Stimulated activated CD4-positive, alpha-beta T cell treated with anti-CD3 and anti-CD28 coated beads, Interleukin-2, amount 100 ng/mL, for 24 hours (primary cell): ENCODE measurements at places on chromosomes 7 and 10.

- DNase-seq = no peak
Observed at GRCh38 chr10:64394744-64395143, 873.5 kb downstream of the REEP3 start.

DNA sequence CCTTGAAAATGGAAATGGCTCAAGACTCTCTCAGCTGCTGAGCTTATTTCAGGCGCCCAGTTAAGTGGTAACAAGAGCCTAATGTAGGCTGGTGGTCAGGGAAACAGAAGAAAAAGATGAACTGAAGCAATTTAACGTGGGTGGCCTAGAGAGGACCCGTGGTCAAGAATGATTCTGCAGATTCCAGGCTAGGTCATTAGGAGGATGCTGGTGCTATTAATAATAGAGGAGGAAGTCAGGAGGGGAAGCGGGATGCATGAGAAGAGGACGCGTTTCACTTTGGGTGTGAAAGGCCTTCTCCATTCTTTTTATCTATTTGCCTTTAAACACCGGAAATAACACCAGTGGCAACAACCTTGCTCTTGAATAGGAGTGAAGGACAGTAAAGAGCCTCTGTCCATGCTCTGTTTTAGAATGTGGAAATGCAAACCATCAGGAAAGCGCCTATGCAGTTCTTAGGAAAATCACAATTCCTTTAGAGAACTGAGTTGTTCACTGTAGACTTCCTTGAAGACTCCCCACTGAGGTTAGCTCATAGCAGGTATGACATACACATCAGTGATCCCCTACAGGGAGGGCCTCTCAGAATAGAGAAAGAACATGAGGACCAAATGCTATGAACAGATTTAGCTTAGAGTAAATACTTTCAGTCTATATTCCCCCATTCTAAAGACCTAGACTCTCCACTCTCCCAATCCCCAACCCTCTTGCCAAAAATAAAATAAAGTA, 8.6 kb downstream of the LIPA start:
- DNase-seq = no peak

GRCh38 chr7:51611937-51612336, 295.3 kb upstream of the COBL start:
- no peak for DNase-seq

GRCh38 chr10:48684792-48685623, at the start of gene WDFY4:
WDFY4 (plus strand) TSS chr10:48684873; CDS start chr10:48709733, 24,860 bp downstream.
- no peak for DNase-seq

GRCh38 chr7:158033196-158033595, 554.4 kb downstream of the PTPRN2 start:
- DNase-seq = no peak

DNA sequence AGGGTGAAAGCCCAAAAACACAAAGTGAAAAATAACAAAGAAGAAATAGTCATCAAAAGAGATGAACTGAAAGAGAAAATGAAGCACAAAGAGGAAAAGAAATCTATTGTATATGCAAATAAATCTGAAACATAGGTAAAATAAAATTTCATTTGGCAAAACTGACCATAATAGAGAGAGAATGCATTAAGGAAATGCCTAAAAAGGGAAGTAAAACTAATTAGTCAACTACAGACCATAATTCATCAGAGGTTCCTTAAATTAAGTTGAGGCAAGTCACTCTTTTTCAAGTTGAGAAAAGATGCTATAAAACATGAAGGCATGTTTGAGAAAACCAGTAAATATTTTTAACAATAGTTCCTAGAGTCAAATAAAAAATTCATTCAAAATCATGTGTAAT, 233.3 kb downstream of the LRRN3 start:
- DNase-seq = no peak

- no peak for DNase-seq
Observed at GRCh38 chr7:2069472-2069860, 163.3 kb downstream of the MAD1L1 start.

DNA sequence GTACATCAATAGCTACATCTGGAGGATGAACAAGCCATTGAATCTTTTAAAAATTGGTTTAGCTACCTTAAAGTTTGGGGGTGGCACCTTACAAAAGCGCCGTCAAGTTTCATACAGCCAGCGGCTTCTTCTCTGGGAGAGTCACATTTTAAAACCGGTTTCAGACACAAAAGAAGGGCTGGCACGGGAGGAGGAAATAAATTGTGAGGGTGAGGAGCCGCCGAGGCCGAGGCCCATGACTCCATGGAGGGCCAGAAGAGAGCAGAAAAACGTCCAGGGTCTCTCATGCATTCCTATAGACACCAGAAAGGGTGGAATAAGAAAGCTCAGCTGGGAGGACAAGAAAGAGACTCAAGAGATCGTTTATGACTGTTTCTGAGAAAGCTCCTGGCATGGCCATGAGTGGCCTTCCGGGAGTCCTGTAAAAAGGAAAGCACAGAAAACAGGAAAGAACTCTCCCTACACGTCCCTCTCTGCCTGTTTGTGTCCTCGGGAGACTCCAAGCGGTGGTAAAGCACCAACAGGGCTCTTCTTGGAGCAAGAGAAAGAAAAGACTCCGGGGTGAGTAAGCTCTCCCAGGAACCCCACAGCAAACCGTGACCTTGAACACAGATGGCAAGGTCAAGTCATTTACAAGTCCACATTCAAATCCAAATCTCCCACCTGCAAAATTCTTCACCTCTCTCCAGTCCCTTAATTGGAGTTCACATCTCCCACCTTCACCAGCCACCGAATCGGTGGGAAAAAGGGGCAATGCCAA, 1.8 kb downstream of the FRAT2 start:
- no peak for DNase-seq

- no peak for DNase-seq
Observed at GRCh38 chr10:127525686-127526085, 23.4 kb upstream of the NPS start.

DNA sequence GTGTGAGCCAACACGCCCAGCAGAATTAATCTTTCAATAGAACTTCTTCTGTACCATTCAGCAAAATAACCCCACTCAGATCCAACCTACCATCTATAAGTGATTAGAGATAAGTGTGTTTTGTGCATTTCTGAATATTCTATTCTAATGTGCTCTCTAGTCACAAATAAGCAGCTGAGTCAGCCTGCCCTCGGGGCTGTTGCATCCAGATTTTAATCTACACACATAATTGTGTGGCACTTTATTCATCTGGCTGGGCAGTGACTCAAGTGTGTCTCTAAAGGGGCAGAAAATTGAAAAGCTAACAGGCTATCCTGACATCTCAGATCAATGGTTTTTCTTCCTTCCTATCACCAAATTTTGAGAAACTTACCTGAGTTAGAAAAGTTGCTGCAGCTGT, 60.3 kb downstream of the PRR15 start:
- no peak for DNase-seq

- DNase-seq = no peak
Observed at GRCh38 chr7:95951997-95952795, 179.8 kb downstream of the DYNC1I1 start.

- DNase-seq = no peak
Observed at GRCh38 chr7:1638215-1638661, 31.8 kb upstream of the ELFN1 start.

DNA sequence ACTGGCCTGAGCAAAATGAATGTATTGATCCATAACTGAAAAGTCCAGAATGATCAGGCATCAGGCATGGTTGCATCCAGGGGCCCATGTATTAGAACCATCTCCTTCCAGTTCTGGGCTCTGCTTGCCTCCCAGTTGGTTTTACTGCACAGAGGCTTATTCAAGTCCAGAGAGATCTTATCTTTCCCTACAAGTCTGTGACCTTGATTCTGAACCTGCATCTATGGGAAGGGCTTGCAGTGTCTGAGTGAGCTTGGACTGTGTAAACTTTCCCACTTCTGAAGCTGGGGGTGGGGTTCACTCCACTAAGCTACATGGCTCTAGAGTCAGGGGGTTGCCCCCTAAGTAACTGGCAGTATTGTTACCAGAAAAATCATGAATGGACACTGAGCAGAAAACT, 136.2 kb downstream of the TCF7L2 start:
- DNase-seq = no peak

- DNase-seq = no peak
Observed at GRCh38 chr7:106219170-106219569, 65.6 kb downstream of the NAMPT start.

GRCh38 chr7:46900312-46901263, 681.3 kb downstream of the TNS3 start:
- no peak for DNase-seq

DNA sequence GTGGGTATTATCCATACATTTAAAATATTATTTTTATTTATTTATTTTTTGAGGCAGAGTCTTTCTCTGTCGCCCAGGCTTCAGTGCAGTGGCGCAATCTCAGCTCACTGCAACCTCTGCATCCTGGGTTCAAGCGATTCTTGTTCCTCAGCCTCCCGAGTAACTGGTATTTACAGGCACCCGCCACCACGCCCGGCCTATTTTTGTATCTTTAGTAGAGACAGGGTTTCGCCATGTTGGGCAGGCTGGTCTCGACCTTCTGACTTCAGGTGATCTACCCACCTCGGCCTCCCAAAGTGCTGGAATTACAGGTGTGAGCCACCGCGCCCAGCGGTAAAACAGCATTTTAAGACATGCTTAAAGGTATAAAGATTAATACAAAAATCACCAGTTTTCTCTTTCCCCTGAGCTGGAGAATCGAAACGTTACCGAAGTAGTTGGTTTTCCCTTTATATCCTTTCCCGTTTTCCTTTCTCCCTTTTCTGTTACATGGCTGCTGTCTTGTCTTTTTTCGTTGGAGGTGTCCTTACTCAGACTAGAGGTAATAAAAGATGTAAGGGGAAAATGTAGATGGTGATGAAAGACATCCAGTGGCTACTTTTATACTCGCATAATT, 1.7 kb downstream of the ARL5B start:
- no peak for DNase-seq

DNA sequence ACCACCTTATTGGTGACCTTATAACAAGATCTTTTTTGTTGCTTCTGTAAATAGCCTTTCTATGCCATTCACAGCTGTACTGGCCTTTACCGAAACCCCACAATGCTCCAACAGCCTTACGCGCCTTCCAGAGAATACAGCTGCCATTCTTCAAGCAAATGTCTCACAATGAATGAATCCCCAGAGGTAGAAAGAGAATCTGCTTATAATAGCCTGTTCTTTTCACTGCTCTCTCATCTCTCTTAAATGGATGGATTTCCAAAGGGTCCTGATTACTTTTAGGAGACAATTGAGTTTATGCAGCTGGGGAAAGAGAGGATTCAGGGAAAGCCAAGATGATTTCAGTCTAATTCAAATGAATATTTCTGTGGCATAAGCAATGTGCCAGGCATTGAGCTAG, 183.1 kb upstream of the PDE1C start:
- DNase-seq = no peak

DNA sequence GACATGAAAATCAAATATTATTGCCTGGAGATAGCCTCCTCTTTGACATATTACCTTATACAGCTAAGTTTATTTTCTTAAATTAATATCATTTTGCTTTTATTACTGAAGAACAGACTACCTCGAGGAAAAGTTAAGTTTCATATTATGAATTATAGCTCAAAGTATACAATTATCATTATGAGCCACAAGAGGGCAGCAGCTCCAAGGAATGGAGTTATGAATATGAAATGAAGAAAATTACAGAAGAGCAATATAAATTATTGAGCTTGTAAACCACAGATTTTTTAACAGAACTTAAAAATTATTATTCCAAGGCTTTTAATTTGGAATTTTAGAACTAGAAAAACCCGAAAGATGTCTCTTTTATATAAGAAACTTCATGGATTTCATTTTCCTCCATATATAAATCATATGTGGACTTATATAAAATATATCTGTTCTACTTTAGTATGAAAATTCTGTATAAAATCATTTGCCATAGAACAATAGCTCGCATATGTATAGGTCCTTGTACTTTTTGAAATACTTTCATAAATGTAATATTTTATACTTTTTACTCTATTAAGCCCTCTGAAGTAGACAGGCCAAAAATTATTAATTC, 40.1 kb downstream of the IQUB start:
- peak; percentile 7 for DNase-seq

GRCh38 chr10:5588603-5589002, 63.8 kb downstream of the CALML3 start:
- DNase-seq = no peak

DNA sequence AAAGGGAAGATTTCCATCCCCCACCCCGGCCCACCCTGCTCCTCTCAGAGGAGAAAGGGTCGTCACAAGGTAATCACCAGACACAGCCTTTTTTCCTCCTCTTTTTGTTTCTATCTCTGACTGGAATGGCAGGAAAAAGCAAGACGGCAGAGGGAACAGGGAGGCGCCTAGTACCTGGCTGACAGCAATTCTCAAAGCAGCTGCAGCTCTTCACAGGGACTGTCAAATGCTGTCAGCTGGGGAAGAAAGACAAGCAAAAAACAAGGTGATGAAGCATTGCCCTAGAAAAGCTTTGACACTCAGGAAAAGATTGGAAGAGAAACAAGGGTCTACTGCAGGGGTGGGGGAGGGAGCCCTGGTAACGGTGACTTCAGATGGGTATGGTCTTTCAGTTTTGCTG, 52.7 kb downstream of the GNA12 start:
- no peak for DNase-seq

DNA sequence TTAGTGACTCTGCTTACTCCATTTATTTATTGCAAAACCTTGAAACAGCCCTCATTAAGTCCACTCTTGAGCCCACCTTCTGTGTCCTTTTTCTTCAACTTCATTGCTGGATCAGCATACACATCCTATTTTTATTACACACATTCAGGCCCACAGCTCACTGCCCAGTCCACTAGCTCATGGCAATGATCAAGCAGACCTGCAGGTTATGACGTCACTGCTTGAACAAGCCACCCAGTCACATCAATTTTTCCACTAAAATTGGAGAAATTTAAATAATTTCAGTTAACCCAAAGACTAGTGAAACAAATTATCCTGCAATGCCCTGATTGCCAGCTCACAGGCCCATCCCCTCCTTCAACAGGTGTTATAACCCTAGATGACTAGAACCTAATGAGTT, 16.0 kb upstream of the STARD3NL start:
- DNase-seq = no peak

- DNase-seq = no peak
Observed at GRCh38 chr7:50182759-50183158, 89.7 kb upstream of the ZPBP start.

- DNase-seq = no peak
Observed at GRCh38 chr10:28186887-28187578, 115.8 kb downstream of the MPP7 start.

- DNase-seq = no peak
Observed at GRCh38 chr10:132465193-132465888, 68.3 kb downstream of the PWWP2B start.

- DNase-seq = no peak
Observed at GRCh38 chr7:46685051-46685450, 764.0 kb upstream of the IGFBP3 start.
